CD4-positive, CD25-positive, alpha-beta regulatory T cell (primary cell): ENCODE measurements at places on chromosomes 6 and 20. TPM values are rescaled to one million over a fixed set of nuclear protein-coding genes. Genes with fewer than 3 reads are reported as not detected.
A peak's percentile ranks its signal among the peaks of the same experiment; 100 is the strongest.

The ECT2L gene
- total RNA-seq = not detected

The SNAP91 gene
- not detected for total RNA-seq

The SAMD3 gene
- 49.6 TPM for total RNA-seq

The CLPSL2 gene
- not detected for total RNA-seq

- DNase-seq = no peak
Measured at GRCh38 chr20:64185276-64185900, 21.1 kb downstream of the MYT1 start.

- no peak for DNase-seq
Measured at GRCh38 chr6:133817460-133818047, 71.4 kb upstream of the TCF21 start.

DNA sequence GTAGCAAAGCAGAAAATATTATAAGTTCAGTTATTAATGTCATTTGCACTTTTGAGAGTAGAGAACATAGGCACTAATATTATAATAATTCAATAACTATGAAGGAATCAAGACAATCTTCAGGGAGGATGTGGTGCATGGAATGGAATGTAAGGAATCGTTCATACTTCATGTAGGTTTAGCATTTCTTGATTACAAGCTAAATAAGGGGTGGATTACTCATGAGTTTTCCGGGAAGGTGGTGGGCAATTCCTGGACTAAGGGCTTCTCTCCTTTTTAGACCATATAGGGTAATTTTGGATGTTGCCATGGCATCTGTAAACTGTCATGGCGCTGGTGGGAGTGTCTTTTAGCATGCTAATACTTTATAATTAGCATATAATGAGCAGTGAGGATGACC, 9.1 kb upstream of the BTNL2 start:
- DNase-seq = no peak

GRCh38 chr6:35381132-35381531, 38.8 kb downstream of the PPARD start:
- no peak for DNase-seq

- no peak for DNase-seq
Measured at GRCh38 chr6:35782424-35782823, 1.6 kb downstream of the CLPSL1 start.

- peak; percentile 41 for DNase-seq
Measured at GRCh38 chr6:111154981-111155380, 67.7 kb downstream of the SLC16A10 start.

DNA sequence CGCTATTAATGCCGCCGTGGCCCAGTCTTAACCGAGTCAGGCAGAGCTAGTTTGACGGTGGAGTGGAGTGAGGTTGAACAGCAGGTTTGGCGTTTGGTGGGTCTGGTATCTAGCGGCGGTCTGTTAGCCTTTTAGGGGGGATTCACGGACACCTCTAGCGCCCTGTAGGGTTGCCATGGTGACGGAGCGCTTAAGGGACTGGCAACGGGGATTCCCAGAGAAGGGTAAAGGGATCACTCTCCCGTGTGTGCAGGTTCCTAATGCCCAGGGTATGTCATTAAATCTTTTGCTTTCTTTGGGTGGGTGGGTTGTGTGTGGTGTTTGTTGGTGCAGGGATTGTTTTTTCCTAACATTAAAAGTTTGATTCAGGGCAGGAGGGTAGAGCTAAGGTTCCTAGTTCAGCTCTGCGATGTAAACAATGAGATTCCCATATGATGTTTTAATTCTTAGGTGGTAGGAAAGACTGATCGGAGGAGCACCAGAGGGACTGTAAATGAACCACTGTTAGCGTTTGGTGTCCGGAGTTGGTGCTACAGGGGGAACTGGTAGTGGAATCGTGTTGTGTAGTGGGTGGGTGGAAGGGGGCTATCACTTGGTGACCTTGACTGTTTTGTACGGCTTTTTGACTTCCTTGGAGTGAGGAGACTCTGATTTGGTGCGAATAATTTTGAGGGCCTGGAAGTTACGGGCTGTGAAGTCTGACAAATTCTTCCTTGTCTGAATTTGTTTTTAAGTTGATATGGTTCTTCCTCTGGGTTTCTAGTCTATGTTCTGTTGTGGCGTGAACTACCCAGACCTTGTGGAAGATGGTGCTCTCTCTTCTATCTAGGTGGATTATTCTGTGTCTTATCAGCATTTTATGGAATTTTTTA, 5.0 kb downstream of the BRD2 start:
- DNase-seq = peak; percentile 28

DNA sequence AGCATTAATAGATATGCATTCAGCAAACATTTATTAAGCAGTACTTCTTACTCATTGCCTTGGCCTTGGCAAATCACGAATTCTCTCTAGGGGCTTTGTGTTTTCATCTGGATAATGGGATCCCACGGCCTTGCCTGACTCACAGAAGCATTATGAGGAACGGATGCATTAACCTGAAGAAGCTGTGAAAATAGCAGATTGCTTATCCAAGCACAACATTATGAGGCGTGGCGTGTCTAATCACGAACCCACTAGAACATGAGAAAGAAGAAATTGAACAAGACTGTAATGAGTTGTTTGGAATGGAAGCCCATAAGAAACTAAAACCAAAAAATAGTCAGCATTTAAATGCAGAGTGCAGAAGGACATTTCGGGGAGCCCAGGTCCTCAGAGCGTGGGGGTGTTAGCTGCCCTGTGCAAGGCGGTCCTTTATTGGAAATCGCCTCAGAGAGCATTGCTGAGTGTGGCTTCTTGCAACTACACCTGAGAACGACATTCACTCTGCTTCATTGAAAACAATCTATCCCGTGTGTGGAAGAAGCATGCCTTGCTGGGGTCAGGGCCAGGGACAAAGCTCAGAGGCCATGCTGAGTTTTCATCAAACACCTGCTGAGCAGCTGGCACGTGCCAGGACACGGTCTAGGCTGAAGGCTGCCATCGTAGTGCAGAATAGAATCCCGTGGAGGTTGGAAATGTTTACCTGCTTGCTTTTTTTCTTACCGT, 179.9 kb downstream of the ZDHHC14 start:
- DNase-seq = no peak

DNA sequence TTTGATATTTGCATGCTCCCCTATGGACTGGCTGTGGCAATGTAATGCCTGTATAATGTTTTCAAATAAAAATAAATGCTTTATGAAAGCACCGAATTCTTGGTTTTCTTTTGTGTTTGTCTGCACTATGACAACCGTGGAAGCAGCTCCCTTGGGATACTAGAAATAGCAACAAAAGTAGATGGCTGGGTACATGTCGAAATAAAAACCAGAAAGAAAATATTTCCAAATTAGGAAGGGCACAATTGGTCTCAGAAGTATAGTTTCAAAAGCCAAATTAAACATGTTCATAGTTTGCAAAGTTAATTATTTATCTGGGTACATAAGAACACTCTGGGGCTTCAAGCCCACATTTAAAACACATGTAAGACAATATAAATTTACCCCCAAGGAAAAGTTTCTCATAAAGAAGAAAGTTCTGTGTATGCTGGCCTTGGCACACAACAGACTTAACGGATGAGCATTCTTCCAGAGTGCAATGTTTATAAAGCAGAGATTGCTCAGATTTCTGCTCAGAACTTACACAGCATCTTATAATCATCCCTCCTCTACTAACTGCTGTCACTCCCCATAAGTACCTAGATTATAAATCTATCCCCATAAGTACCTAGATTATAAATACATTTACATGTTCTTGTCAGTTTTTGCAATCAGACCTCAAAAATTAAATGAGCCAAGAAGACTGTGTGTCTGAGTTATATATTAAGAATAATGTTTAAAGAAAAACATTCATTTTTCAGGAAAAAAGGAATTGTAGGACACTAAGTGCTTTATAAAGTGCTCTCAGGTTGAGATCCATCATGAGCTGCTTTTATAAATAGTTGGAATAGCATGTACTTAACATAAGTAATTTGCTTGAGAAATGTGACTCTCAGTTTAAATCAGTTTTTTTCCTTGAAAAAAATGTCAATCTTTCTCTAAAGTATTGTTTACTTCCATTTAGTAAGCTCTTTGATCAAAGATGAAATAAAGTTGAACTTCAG, 230.2 kb upstream of the PLN start:
- DNase-seq = no peak
